Kidney (tissue), 22 donors: ENCODE measurements at places on chromosomes 7 and 10. TPM values are rescaled to one million over a fixed set of nuclear protein-coding genes. Genes with fewer than 3 reads are reported as not detected.

The CTTNBP2 gene
- polyA plus RNA-seq = 3.8 TPM

- no peaks in the 10 kb centered on the region for H3K36me3 ChIP-seq
- no peak overlapping the region for H3K27ac ChIP-seq
- H3K4me3 ChIP-seq = no peak overlapping the region
- DNase-seq = peak; percentile 76
- H3K27me3 ChIP-seq = no peaks in the 10 kb centered on the region
- no peaks in the 10 kb centered on the region for H3K4me1 ChIP-seq
Measured at GRCh38 chr10:93554760-93555432, 11.6 kb upstream of the FFAR4 start.

The SHTN1 gene
- 14.0 TPM for polyA plus RNA-seq

DNA sequence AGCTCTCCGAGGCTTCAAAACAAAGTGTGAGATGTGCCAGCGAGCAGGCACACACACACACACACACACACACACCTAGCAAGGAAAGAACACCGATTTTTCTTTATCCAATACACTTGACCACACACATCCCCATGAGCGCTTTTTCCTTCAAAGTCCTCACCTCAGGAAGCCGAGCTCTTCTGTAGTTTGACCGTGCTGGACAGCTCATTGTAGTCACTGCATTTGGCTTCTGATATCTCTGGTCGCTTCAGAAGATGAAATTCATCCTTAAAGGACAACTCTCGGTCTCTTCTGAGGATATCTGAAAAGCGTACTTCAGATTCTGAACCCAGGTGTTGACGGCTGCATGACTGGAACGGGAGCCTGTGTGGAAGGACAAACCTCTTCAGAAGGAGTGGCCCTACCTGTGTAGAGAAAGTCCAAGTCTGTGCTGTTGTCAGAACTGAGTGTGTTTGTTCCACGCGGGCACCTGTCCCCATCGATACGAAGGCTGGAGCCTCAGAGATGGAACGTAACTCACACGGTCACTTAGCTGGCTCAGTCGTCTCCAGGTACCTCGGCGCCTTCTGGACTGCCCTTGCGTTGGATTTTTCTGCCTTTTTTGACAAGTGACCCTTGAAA is 28.1 kb upstream of the SHH start:
- H3K4me1 ChIP-seq = peaks cover 5% of the 10 kb centered on the region
- H3K4me3 ChIP-seq = no peak overlapping the region
- H3K27ac ChIP-seq = no peak overlapping the region
- no peak for DNase-seq

- H3K27me3 ChIP-seq = no peaks in the 10 kb centered on the region
- H3K4me3 ChIP-seq = no peak overlapping the region
- DNase-seq = no peak
- no peak overlapping the region for H3K27ac ChIP-seq
Measured at GRCh38 chr7:125253452-125254190, 324.0 kb upstream of the POT1 start.

DNA sequence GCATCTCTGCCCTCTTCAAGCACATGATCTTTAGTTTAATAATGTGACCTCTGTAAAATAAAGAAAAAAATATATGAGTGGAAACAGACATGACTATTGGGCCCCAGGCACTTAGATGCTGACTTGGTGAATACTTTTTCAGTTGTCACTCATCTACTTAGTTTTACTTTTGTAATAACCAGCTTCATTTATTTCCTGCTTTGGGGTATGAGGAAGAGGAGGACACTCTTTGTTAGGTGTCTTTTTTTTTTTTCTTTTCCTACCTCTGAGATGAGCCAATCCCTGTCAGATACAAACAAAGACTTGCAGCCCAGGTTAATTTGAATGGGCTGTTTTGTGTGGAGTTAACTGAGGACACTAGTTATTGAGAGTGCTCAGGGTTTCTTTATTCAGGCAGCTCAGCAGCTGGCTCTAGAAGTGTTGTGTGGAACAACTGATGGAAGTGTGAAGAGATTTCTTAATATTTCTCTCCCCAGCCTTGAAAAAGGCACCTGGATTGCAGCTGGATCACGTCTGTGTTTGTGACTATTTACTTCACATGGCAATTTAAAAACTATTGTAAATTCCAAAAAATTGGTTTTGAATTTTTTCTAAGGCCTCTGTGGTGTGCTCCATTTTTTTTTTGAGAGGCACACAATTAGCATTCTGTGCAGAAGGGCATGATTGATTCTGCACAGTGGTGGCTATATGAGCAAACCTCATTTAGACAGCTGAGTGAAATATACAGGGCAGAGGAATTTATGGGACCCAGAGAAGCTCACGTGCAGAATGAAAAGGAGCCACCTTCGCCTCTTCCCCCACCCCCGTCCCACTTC is 333.8 kb downstream of the LRMDA start:
- no peak overlapping the region for H3K4me3 ChIP-seq
- H3K36me3 ChIP-seq = no peaks in the 10 kb centered on the region
- no peaks in the 10 kb centered on the region for H3K27me3 ChIP-seq
- DNase-seq = no peak

DNA sequence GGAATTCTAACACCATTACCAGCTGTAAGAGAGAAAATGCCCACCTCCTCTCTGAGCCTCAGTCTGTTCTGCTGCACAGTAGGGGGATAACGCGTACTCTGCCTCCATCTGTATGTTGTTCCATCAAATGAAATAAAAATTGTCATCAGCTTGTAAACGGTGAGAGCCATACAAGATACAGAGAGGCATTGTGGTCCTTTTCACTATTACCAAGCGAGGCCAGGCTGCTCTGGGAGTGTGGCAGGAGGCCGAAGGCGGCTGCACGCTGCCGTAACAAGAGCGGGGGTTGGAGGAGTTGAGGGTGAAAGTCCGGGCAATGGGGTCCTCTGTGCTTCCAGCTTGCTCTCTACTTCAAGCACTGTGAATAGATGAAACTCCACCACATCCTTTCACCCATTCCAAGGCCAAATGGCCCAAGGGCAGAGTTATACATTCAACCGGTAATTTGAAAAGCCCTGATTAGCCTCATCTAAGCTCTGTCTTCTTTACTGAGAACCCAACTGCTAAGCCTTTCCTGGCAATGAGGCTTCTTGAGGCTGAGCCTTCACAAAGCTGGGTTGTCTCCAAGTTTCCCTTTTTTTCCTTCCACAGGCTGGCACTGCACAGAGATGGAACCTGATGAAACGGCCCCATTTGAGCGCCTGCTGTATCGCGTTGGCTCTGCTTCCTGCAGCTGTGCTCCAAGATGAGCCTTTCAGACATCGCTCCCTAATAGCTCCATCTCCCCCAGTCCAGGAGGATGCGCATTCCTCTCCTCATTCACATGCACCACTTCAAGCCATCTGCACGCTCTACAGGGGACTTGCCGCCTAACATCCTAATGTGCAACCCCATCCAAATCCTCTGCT is 47.2 kb downstream of the PYROXD2 start:
- no peak overlapping the region for H3K4me3 ChIP-seq
- no peaks in the 10 kb centered on the region for H3K27me3 ChIP-seq
- DNase-seq = no peak

DNA sequence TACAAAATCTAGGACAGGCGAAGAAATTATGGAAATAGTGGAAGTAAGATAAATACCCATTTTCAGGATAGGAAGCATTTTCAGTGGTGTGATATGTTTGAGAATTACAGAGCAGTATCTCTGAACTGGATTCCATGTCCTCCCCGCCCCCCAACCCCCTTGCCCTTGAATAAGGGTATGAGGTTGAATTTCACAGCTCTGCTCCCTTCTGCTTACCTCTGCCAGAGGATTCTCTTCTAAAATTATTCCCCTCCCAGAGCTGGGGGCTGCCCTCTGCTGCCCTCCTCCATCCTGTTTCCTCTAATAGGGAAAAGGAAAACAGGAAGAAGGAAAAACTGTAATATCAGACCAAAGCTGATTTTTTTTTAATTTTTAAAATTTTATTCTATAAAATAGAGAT is 7.3 kb upstream of the CLCN1 start:
- H3K36me3 ChIP-seq = peaks cover 27% of the 10 kb centered on the region
- DNase-seq = no peak
- H3K4me1 ChIP-seq = no peaks in the 10 kb centered on the region
- H3K27ac ChIP-seq = no peak overlapping the region
- H3K27me3 ChIP-seq = no peaks in the 10 kb centered on the region
- H3K4me3 ChIP-seq = no peak overlapping the region

The STOX1 gene
- polyA plus RNA-seq = 1.5 TPM

GRCh38 chr10:106107706-106108105 is 1056.8 kb downstream of the SORCS1 start:
- no peak for DNase-seq
- no peaks in the 10 kb centered on the region for H3K27me3 ChIP-seq
- H3K4me1 ChIP-seq = no peaks in the 10 kb centered on the region
- no peaks in the 10 kb centered on the region for H3K36me3 ChIP-seq

DNA sequence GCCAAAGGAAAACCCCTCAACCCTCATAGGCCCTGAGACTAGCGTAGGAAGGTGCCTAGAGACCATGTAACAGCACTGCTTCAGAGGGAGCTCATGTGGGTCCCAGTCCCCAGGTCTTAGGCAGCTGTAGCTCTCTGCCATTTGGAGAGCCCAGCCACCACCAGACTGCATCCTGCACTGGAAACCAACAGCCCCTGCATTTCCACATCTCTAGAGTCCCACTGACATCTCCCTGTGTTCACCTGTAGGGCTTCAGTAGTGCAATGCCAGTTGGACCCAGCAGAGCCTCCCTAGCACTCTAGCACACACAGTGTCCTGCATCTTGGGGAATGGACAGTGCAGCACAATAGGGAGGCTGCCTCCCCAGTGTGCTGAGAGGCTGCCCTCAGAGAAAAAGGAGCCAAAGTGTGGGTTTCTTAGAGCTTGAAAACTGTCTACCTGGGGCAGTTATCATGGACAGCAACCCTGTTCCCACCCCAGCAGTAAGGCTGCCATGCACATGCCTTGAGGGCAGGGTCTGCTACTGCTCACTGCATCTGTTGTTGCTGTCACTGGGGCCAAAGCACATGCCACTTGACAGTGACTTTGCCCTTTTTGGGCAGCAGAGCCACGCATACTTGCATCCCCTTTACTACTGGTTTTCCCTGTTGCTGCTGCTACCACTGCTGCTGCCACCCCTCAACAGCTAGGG is 46.7 kb upstream of the ANTXRL start:
- H3K36me3 ChIP-seq = no peaks in the 10 kb centered on the region
- H3K4me3 ChIP-seq = no peak overlapping the region

The PAPOLB gene
- not detected for polyA plus RNA-seq

GRCh38 chr10:71985542-71986250 is 21.5 kb downstream of the CHST3 start:
- H3K27ac ChIP-seq = peak overlapping the region; percentile 36
- no peak for DNase-seq
- no peaks in the 10 kb centered on the region for H3K27me3 ChIP-seq

GRCh38 chr7:158448430-158449100 is 139.1 kb downstream of the PTPRN2 start:
- no peaks in the 10 kb centered on the region for H3K36me3 ChIP-seq
- no peaks in the 10 kb centered on the region for H3K27me3 ChIP-seq
- DNase-seq = no peak

The ASB10 gene
- 0.22 TPM for polyA plus RNA-seq
